ENCODE measurements at places on chromosomes 1 and 21. TPM values are rescaled to one million over a fixed set of nuclear protein-coding genes. Genes with fewer than 3 reads are reported as not detected.

GRCh38 chr1:54380290-54380882 lies 25.8 kb downstream of the SSBP3 start:
- DNase-seq: peak; percentile 80

- DNase-seq: peak; percentile 40
Measured at GRCh38 chr1:201153474-201154388, 543 bp downstream of the TMEM9 start.

Gene BSND
- total RNA-seq: not detected

DNA sequence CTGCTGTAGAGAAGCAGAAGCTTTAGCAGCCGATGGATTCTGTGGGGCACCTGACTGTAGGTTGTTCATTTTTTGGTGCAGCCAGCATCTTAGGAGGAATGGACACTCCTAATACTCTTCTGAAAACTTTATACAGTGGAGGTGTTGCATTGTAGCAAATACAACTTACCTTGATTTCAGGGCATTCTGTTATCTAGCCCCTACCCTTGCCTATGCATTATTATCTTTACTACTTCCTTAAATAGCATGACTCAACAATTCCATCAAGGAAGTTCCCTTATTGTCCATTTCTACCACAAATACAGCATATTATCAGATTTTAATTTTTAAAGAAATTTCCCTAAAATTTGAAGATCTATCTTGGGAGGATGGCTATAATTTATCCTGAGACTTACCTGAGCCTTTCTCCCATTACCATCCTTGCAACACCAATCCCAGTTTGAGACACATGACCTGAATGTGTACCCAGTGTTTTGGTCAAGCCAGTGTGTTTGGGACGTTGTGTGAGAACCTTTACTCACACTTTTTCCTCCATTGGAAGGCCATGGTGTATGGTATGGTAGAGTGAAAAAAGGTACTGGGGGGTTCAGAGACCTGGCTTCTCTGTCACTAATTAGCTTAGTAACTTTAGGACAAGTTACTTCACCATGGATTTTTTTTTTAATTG lies 9.2 kb downstream of the POU2F1 start:
- no peak for DNase-seq
